ENCODE measurements at places on chromosomes 5 and 9.

- no peak for DNase-seq
Observed at GRCh38 chr9:79670269-79670961, 98.7 kb downstream of the TLE4 start.

- no peak for DNase-seq
Observed at GRCh38 chr5:157540124-157540523, 35.5 kb downstream of the ADAM19 start.

DNA sequence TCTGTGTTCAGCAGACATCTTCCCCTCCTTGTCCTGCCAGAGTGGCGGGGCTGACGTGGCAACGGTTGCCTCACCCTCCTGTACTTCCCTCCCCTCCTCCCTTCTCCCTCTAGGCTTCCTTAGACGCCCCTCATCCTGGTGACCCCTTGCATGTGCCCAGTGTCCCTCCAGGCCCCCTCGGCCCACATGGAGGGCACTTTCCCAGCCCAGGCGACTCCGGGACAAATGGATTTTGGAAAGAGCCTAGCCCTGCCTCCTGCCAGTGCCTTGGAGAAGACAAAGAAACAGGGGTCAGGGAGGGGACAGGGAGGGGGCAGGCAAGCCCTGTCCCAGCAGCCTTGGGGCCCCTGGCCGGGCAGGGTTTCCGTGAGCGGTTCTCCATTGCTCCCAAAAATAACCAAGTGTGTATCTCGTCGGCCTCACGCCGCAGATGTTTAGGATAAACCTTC lies 38.3 kb upstream of the NEURL1B start:
- no peak for DNase-seq

DNA sequence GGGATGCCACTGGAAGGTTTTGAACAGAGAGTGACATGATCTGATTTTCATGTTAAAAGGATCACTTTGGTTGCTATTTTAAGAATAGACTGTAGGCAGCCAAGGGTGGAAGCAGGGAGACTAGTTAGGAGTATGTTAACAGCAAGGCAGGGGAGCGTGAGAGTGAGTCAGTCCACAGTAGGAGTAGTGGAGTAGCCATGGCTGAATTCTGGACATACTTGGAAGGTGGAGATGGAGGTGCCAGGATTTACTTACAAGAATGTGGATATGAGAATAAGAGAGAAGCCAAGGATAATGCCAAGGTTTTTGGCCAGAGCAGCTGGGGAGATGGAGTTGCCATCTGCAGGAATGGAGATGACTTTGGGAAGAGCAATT lies 118.8 kb downstream of the GALNT10 start:
- DNase-seq: no peak

DNA sequence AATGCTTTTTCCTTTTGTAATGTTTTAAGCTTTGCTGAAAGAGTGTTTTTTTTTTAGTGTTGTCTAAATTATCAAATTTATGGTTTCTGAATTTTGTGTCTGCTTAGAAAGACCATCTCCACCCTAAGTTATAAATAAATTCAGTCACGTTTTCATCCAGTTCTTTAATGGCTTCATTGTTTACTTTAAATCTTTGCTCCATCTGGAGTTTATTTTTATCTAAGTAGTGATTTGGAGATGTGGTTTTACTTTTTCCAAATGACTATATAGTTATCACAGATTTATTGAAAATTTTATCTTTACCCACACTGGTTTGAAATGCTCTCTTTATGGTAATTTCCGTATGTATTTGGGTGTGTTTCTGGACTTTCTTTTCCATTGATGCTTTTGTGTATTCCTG lies 577.2 kb upstream of the ZNF608 start:
- peak; percentile 23 for DNase-seq

DNA sequence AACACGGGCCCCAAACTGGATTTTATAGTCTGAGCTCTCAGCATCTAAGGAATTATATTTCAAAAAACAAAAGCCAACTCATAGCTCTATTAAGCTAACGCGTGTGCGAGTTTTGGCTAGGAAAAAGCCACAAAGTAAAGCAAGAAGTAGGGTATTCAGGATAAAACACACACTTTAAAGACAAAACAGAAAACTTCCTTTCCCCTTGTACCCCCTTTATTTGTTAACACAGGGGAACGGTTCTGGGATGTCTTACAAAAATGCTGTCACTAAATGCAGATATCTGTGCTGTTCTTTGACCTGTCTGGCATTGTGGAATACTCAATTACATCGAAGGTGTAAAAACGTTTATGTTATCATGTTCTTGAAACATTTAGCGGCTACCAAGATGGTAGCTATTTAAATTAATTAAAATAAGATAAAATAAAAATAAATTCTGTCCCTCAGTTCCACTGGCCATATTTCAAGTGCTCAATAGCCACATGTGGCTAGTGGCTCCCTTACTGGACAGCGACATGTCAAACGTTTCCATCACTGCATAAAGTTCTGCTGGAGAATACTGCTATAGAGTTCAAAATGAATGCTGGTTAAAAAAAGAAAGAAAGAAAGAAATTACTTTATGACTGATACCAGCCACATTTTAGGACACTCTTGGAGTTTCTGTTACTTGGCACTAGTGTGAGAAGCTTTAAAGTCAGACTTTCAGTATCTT lies 7.2 kb upstream of the MEF2C start:
- DNase-seq: no peak
